ENCODE measurements at places on chromosomes 2 and 18.

- no peak for DNase-seq
Measured at GRCh38 chr2:46018773-46019591, 278.2 kb upstream of the EPAS1 start.

- no peak for DNase-seq
Measured at GRCh38 chr18:42882122-42882521, 233.4 kb downstream of the RIT2 start.

GRCh38 chr2:36780231-36780839 is 83.8 kb downstream of the VIT start:
- DNase-seq: peak; percentile 91

- peak; percentile 46 for DNase-seq
Measured at GRCh38 chr2:11676640-11677039, 6.6 kb upstream of the NTSR2 start.
